Right ventricle myocardium inferior (tissue), 1 donor: ENCODE measurements at places on chromosomes 3 and 15.

GRCh38 chr3:77096966-77097890, 57.3 kb downstream of the ROBO2 start:
- no peak for DNase-seq

DNA sequence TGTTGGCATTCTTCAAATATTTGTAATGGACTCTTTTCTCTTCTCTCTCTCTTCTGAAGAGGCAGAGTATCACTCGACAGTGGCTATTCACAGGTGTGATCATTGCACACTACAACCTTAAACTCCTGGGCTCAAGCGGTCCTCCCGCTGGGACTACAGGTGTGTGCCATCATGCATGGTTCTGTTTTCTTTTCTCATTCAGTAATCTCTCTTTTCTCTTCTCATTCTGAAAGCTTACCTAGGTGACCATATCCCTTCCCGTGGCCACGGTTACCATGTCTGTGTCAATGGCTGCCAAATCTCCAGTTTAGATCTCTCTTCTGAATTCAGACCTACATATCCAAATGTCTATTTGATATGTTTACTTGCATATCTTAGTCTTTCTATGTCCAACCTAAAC, 96.3 kb downstream of the SOX2 start:
- no peak for DNase-seq

DNA sequence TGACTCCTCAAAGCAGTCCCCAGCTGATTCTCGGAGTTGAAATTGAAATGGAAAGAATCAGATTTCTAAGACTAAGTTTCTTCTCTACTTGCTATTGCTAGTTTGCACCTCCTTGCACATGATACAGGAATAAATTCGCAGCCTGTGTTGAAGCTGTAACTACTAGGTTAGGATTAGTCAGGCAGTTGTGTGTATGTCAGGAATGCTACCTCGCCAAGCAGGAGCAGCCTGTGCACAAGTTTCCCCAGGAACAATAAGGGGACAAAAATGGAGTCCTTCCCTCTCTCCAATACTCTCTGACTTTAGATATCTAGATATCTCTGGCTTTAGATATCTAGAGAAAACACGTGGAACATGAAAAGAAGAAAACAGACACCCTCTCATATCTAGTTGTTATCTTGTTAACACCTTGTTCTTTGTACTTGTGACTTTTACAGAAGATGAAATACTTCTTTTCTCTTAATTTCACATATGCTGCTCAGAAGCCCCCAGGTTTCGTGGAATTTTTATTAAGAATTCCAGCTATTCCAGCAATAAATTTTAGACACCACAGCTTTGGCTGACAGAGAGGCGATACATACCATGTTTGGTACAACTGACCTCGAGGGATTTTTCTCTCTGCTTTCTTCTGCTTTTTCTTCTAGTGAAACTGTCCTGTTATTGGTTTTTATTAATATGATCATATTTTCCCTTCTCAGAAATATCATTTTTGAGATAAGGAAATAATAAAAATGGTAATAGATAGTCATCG, 56.1 kb upstream of the CMSS1 start:
- DNase-seq = no peak

GRCh38 chr15:22951381-22952280, 28.5 kb downstream of the CYFIP1 start:
- DNase-seq = no peak
